ENCODE measurements at places on chromosomes 2 and 18.

DNA sequence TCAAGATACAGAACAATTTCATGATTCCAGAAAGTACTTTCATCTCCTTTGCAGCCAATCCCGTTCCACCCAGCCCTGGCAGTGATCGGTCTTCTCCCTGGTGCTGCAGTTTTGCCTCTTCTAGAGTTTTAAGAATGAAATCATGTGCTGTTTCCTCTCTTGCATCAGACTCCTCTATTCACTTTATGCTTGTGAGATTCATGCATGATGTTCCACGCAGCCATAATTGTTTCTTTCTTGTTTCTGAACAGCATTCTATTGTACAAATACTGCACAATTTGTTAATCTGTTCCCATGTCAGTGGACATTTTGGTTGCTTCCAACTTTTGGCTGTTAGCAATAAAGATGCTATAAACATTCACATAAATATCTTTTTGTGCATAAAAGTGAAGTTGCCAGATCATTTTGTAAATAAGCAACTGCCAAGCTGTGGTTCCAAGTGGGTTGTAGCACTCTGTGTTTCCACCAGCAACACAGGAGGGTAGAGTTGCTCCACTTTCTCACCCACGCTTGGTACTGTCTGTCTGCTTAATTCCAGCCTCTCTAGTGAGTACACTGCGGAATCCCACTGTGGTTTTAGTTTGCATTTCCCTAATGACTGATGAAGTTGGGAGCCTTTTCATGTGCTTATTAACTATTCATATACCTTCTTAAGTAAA lies 104.5 kb downstream of the TWIST2 start:
- DNase-seq = no peak

- no peak for DNase-seq
These were observed 714.2 kb downstream of the SUCLG1 start for GRCh38 chr2:83744855-83745254.

- DNase-seq = no peak
These were observed 32.1 kb upstream of the INSIG2 start for GRCh38 chr2:118056165-118056534.

DNA sequence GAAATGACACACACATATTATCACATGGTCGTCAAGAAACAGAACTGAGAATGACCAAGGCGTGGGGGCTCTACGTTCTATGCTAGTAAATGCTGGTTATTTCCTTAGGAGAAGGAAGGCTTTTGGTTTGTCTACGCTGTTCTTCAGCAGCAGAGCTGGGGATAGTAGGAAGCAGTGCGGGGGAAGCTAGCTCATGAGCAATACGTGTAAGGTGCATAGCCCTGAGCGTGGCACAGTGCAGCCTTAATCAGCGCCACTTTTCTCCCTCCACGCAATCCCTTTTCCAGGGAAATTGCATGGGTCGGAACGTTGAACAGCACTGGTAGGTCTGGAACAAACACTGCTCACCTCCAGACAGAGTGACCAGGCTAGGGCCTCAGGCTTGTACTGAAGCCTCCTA lies 199.6 kb upstream of the FBXO11 start:
- DNase-seq = no peak

DNA sequence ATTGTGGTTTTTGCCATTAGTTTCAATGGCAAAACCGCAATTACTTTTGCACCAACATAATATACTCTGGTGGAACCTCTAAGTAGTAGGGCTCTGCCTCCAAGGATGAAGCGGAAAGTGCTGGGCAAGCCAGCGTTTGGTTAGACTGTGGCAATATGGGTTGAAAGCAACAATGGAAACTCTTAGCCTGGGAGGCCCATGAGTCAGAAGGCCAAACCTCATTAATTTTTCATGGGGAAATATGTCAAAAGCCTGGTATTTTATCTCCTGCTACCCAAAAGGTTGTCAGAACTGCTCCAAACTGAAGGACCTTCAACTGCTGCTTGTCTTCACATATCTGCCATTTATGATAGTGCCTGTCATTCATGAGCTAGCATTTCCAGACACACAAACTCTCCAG lies 179.1 kb upstream of the CYP26B1 start:
- DNase-seq = no peak

GRCh38 chr2:25606892-25607291 lies 66.5 kb downstream of the DTNB start:
- peak; percentile 48 for DNase-seq

DNA sequence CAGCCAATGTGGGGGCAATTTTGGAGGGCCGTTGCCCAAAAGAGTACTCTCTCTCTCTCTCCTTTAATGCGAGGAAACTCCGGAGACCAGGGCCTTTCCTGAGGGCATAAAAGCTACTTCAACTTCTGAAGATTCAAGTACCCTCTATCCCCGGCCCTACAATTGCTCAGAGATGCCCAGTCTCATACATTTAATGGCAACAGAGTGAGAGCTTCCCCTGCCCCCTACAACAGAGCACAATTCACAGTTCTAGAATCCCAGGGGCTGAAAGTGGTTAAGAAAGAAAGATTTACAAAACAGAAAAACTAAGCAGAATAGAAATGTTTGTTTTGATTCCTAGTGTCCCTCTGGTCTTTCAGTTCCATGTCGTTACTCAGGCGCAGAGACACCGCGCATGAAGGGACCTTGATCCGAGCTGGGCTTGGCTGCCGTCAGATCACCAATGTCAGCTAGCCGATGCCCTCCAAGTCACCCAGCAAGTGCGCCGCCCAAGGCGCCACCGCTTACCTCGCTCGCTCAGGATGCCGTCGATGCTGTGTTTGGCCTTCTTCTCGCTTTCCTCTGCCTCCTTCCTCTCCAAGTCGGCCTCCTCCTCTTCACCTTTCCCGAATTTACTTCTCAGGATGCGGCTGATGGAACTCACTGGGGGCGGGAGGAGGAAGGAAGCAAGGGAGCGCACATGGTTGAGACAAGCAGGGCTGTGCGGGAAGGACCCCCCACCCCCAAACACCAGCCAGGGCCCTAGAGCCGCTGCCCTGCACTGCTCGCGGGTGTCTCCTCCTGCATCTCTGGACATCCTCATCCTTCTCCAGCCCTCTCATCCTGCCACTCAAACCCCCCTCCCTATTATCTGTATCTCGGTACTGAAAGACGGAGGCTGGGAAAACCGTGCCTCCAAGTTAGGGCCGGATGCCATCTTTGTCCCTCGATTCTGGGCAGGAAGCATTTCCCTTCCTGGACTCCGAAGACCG lies 4.9 kb downstream of the PAX3 start:
- no peak for DNase-seq
